Stimulated activated CD8-positive, alpha-beta memory T cell treated with anti-CD3 and anti-CD28 coated beads, Interleukin-2, amount 100 ng/mL, for 1 hour (primary cell): ENCODE measurements at places on chromosomes 7 and 10.

DNA sequence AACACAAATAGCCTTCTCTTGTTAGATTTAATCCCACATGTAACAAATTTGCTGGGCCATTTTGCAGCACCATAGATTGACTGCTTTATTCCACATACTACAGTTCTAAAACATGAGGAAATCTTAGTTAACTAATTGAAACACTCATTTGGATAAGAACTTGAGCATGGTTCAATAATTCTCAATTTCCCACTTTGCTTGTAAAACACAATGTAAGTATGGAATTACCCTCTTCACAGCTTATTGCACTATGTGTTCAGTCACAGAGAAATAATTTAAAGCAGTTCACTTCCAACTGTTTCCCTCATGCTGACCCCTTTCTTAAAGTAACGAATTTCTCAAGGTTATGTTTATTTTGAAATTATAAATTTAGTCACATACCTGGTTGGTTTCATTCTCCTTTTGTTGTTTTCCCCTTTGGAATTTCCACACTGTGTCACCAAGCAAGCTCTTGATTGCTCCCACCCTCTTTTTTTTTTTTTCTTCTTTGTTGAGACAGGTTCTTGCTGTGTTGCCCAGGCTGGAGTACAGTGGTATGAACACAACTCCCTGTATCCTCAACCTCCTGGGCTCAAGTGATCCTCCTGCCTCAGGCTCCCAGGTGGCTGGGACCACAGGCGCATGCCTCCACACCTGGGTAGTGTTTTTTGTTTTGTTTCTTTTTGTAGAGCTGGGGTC lies 425.4 kb downstream of the EXOC4 start:
- DNase-seq, result no peak

DNA sequence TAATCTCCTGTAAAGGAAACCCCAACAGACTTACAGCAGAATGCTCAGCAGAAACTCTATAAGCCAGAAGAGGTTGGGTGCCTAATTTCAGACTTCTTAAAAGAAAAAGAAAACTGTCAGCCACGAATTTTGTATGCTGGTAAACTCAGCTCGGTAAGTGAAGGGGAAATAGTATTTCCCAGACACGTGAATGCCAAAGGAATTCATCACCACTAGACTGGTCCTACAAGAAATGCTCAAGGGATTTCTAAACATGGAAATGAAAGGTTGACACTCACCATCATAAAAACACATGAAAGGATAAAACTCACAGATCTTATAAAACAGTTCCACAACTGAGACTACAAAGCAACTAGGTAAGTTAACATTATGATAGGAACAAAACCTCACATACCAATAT lies 68.6 kb downstream of the GLCCI1 start:
- no peak for DNase-seq

GRCh38 chr10:60870803-60871202 lies 73.2 kb downstream of the RHOBTB1 start:
- no peak for DNase-seq

- no peak for DNase-seq
Observed at GRCh38 chr10:17237915-17238444, 9.9 kb downstream of the VIM start.

- DNase-seq, result no peak
Observed at GRCh38 chr10:4514445-4515108, 311.4 kb upstream of the AKR1E2 start.
